ENCODE measurements at places on chromosomes 2 and 18.

DNA sequence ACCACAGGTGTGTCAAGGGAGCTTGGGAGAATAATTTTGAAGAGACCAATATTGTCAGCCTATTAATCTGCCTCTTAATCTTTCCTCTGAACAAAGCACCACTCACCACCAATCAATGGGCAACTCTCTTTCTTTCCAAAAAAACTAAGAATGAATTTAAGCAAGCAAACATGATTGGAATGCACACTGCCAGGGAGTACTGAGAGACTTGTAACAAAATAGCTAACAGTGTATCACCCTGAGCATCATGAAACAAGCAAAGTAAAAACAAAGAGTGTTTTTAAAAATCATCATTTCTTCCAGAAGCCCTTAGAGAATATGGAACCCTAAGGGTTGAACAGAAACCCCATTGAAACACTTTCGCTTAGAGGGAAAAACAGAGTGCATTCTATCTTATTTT is 299.7 kb downstream of the DSEL start:
- no peak for DNase-seq

DNA sequence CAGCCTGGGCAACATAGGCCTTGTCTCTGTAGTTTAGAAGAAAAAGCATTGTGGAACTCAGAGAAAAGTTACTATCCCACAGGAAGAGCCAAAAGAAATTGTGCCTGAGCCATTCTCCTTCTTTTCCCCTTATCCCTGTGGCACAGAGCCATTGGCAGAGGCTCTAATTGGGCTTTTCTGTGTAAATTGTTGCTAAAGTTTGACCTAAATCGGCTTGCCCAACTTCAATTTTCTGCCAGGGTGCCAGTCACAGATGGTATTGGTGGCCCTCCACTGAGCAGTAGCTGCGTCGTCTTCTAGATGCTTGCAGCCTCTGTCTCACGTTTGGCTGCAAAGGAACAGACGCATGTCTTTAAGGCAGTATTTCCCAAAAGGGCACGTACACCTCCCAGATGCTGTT is 30.3 kb downstream of the ZNF532 start:
- DNase-seq = no peak

DNA sequence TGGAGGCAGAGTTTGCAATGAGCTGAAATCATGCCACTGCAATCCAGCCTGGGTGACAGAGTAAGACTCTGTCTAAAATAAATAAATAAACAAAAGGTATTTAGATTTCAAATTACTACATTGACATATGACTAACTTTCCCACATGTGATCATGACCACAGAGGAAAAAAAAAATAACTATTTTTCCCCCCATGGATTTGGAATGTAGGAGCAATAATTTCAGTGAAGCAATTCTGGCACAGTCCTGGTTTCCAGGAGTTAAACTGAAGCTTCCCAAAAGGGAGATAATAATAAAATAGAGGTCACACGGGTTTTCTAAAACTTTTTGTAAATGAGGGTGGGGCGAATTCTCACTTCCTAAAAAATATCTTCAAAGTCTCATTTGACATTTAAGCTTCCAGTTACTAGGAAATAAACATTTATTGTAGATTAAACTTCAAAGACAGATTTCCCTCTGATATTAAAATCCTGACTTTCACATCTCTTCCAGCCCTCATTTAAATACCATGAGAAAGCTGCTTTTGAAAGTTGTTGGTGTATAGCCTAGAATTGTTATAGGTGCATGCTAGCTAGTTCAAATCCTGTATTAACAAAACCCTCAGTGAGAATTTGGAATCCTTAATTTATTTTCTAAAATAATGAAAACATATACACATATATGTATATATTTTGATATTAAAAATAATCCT is 20.7 kb downstream of the SLC19A3 start:
- no peak for DNase-seq

DNA sequence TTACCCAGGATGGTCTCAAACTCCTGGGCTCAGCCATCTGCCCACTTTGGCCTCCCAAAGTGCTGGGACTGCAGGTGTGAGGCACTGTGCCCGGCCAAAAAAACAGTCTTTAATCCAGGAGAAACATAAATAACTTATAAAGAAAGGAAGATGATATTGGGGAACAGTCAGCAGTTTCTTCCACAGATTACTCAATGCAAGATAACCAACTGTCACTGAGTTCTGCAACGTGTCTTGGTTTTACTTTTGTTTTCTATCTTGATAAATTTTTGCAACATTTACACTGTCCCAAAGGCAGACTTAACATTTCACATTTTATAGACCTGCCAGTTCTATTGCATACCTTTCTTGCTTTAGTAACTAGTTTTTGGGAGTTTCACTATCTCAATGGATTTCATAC is 71.1 kb downstream of the ANKRD44 start:
- DNase-seq = no peak

DNA sequence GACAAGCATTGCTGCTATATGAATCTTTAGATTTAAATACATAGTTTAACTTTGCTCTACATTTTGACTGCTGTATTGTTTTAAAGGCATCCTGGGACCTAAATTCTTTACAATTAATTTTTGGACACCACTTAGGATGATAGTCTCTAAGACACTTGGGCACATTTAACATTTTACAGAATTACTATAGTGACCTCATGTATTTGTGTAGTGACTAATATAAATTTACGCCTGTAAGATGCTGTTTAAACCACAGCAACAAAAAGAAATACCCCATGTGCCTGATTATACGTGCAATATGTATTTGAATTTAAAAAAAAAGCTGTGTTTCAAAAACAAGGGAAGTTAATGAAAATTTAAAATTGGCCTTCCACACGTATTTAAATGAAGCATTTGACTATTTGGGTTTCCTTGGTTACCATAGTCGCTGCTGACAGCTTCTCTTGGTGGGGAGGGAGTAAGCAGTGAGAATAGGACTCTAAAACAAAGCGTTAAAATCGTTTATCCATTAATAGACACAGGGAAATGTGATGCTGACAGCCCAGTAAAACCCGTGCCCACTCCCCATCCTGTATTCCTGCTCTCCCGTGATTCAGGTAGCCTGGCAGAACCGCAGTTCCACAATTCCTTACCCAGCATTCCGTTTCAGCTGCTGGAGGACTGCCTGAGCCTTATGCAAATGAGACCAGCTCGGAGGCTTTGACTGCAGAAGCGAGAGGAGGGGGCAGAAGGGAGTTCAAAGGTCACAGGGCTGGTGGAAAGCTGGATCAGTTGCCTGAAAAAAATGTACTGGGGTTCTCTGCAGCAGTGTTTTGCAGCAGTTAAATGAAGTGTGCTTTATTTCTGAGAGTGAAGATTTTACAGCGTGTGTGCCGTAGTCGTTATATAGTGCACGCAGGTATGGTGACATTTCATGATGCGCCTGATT is 104.3 kb downstream of the CSRNP3 start:
- no peak for DNase-seq

GRCh38 chr2:221758076-221758475 is 186.0 kb upstream of the EPHA4 start:
- DNase-seq = no peak

DNA sequence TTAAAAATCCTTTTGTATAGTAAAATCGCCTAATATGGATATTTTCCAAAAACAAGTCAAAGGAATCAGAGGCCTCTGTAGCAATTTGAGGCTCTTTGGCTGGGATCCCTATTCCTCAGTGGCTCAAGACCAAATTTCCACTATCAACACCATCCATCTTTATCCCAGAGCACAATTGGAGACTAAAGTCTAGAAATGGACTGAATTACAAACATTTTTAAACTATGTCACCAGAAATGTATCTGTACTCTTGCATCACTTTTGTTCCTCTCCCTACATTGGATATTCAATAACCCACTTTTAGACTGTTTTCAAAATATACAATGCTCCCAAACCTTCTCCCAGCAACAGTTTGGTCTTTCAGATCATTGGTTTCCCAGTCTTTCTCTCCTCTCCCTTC is 140.4 kb upstream of the KLHL29 start:
- DNase-seq = no peak

GRCh38 chr2:226838722-226839121 is 2.9 kb downstream of the RHBDD1 start:
- no peak for DNase-seq

- DNase-seq = no peak
These were observed 57.6 kb downstream of the SESTD1 start for GRCh38 chr2:179207047-179207446.

DNA sequence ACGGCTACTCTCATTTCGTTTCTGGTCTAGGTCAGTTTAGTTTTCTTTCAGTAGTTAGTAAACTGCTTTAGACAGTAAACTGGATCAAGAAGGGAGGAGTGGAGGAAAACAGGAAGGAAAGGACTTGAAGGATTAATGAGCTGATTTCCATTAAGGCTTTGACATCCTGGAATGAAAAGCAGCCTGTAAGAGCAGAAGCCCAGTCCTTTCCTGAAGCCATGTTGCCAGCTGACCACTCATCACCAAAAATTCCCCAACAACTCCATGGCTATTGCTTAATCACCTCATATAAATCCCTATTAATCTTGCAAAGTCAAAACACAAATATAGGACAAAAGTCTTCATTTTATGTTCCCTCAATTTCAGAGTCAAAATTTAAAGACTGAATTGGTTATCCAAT is 113.7 kb upstream of the ZFP36L2 start:
- no peak for DNase-seq

DNA sequence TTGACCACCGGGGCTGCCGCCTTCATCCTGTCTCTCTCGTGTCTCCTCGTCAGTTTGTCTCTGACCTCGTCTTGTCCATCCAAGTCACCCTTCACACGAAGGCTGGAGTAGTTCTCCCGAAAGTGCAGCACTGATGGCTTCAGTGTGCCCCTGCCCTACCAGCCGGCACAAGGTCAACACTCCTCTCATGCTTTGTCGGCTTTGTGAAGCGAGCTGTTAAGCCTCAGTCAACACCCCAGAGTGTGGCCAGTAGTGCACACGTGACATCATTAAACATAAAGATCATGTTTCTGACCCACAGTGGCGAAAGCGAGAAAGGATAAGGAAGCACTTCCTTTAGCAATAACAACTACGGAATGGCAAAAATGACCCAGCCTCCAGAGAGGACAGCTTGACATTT is 23.2 kb downstream of the ACKR3 start:
- DNase-seq = no peak

- no peak for DNase-seq
These were observed 18.5 kb upstream of the POLI start for GRCh38 chr18:54250846-54251261.

GRCh38 chr2:73850009-73850408 is 21.2 kb downstream of the STAMBP start:
- DNase-seq = no peak
